GM12891 (cell line): ENCODE measurements at places on chromosomes 16 and 17.

DNA sequence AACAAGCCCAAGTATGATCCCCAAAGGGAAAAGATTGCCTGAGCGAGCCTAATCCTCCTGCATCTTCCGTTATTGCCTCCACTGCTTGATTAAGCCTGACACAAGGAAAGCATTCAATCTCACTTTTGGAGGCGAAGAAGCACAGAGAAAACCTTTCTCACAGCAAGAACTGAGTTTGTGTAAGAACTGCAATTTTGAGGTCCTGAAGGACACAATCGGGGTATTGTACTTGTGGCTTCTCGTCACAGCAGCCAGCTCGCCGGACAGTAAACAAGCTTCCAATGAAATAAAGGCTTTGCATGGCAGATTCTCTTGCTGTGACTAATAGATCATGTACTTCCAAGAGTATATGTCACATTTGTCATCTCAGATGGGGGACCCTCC lies 18.7 kb upstream of the FOXF1 start:
- no peak for DNase-seq

GRCh38 chr16:57724531-57724930 lies 11.0 kb upstream of the KATNB1 start:
- no peak for DNase-seq

- peak; percentile 54 for DNase-seq
Measured at GRCh38 chr16:1772362-1772907, at the start of gene EME2. Gene EME2, plus strand, starts transcription at chr16:1772810. Its CDS starts 418 bp downstream, at chr16:1773228.

DNA sequence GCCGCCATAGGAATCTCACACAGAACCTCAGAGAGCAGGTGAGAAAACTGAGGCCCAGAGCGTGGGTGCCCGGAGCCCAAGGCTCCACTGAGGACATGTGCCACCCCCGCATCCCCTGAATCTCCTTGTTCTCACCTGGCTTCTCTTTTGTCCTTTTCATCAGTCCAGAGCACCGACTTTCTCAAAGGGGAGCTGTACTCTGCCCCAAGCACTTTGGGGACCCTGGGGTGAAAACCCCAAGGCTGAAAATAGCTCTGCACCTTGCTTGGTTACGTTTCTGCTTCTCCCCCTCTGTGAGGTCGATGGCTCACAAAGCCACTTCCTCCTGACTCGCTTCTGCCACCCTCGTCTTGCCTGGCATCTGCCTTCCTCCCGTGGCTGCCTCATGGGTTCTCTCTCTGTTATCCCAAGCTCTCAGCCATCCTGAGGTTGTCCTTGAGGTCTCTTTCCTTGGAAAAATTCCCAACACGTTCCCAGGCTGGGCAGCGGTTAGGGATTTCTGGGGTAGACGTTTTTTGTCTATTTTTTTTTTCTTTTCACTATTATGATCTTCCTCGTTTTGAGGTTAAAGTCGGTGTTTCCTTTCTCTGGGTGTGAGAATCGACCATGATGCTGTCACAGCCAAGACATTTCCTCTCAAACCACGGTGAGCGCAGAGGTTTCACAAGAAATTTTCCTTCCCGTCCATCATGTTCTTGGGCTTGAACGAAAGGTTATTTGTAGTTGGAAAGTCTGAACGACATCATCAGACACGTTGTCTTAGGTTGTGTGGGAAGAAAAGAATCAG lies 37.2 kb downstream of the IRF8 start:
- peak; percentile 69 for DNase-seq

- DNase-seq: no peak
Measured at GRCh38 chr17:77555741-77556291, 402.7 kb upstream of the TNRC6C start.

DNA sequence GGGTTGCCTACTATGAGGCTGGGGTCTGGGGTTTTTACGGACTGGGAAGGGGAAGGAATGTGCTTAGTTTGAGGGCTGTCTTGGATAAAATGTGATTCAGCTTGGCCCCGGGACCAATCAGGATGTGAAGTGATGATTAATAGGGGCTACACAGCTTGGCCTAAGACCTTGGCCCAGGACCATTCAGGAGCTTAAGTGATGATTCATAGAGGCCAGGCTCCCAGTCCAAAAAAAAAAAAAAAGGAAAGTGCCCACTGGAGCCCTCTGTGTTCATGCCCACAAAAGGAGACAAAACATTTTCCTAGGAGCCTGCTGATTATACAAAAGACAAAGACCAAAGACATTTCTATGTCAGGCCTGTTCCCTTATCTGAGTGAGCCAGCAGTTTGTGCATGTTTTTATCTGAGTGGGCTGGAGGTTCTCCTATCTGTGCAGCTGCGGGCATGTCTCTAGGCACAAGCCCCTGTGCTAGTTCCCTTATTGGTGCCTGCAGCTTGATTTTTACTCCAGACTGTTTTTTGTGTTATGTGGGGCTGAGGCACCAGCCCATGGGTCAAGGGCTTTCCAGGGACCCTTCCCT lies 898.2 kb upstream of the GOT2 start:
- DNase-seq: no peak

DNA sequence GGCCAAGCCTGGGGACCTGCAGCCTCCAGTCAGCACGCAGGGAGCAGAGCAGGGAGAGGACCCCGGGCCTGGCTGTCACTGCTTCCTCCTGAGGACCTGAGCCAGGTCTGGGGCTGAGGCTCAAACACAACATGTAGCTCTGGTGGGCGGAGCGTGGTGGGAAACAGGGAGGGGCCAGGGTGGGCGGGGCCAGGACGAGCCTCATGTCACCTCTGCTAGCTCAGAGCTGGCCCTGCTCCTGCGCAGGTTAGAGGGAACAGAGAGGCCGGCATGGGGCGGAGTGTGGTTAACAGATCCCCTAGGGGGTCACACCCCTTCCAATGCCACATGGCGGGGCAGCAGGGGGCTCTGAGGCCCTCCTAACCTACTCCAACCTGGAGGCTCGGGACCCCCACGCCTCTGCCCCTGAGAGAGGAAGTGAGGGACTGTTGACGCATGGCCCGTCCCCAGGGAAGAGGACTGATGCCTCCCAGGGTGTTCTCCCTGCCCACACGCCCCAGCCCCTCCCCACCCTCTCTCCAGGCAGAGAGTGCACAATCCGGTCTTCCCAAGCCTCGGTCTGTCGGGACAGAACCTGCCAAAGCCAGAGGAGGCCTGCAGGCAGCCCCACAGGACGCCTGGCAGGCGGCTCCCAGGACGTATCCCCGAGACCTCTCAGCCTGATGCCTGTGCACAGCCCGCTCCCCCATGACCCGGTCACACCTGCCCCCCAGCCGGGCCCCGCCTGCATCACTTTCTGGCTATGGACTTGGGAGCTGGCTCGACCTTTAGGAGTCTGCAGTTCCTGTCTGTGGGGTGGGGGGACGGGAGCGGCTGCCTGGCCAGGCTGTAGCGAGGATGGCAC lies 15.2 kb downstream of the PIEZO1 start:
- peak; percentile 91 for DNase-seq

- no peak for DNase-seq
Measured at GRCh38 chr17:36717088-36717487, 115.7 kb downstream of the MRM1 start.

- no peak for DNase-seq
Measured at GRCh38 chr17:57226793-57227192, 29.5 kb upstream of the MSI2 start.

- DNase-seq: no peak
Measured at GRCh38 chr17:67491009-67491680, 114.1 kb downstream of the PITPNC1 start.

- DNase-seq: peak; percentile 84
Measured at GRCh38 chr17:29567554-29568330, 759 bp upstream of the TP53I13 start.

DNA sequence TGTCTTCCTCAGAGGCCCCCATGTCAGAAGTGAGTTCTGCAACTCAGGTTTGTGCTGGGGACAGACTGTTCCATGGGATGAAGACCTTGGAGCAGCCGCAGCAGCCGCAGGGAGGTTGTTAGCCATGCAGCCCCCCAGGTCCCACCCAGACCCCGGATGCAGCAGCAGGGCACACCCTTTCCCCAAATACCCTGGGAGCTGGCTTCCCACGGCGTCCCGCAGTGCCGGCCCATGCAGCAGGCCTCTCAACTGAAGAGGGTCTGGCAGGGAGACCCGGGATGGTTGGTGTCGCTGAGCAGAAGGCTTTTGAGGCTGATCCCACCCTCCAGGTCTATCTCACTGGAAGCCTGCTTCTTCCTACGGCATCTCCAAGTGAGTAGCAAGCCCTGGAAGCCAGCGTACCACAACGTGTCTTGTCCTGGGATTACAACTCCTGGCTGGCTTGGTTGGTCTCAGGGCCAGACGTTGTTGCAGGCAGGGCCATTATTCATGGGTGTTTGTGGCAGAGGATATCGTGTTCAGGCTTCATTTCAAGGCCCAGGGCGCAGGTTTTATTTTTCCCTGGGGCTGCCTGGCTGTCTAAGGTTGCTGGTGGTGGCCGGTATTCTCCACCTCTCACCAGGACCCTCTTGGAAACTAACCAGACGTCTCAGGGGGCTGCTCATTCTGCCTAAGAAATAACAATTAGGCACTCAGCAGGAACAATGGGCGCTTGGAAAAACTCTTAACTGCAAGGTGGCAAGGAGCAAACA lies 223.2 kb downstream of the C16orf95 start:
- DNase-seq: no peak

- no peak for DNase-seq
Measured at GRCh38 chr16:90078579-90078895, 1.4 kb upstream of the PRDM7 start.

DNA sequence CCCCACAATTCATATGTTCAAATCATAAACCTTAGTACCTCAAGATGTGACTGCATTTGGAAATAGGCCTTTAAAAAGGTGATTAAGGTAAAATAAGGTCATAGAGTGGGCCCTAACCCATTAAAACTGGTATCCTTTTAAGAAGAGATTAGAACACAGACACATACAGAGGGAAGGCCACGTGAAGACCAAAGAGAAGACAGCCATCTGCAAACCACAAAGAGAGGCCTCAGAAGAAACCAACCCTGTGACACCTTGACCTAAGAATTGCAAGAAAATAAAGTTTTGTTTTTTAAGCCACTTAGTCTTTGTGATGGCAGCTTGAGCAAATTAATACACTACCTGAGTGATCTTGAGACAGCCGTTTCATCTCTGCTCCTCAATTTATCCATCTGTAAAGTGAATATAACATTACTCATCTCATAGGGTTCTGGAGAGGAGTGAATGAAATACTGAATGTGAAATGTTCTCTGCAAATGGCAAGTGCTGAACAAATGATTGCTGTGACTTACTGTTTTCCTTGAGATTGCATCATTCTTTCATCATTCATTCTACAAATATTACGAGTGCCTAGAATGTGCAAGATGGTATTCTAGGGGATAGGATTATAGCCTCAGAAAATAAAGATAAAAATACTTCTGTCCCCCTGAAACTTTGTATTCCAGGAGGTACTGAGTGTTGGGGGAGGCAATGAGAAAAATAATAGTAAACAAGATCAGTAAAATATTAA lies 222.0 kb upstream of the CDH13 start:
- DNase-seq: no peak

GRCh38 chr17:33964344-33964979 lies 290.6 kb upstream of the CCL2 start:
- peak; percentile 50 for DNase-seq

GRCh38 chr16:5882087-5882640 lies 784.6 kb upstream of the EEF2KMT start:
- no peak for DNase-seq

DNA sequence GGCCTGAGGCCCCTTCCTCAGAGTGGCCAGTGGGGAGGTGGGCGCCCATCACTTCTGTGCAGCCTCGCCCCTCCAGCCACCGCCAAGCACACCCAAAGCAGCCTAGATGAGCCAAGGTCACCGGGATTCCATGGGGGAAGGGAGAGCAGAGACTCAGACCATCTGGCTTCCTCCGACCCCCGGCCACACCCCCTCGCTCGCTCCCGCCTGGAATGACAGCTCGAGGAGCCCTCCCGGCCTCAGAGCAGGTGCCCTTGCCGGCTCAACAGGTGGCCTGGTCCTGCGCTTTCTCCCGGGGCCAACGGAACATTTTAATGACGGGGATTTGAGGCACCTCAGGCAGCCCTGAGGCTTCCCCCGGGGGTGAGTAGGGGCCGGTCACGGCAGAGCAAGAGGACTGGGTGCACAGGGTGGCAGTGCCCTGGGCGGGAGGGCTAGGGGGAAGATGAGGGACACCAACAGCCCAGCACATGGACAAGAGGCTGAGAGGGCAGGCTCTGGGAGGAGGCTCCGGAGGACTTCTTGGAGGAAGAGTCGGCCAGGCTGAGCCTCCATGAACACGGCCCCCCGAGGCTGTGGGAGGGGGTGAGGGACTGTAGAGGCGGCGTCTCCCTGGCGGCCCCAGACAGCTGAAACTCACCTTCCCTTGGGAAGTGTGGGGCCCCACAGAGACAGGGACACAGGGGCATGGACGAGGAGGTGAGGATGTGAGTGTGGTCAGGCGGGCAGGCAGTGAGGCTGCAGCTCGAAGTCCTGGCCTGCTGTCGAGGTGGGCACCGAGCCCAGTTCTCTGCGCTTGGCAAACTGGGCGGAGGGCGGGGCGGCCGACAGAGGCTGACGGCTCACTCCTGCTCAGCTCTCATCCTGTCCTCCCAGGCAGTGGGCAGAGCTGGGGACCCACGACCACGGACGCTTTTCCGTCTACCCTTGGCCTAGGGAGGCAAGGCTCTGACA lies 12.5 kb upstream of the C1QTNF8 start:
- DNase-seq: no peak

- DNase-seq: no peak
Measured at GRCh38 chr17:7944326-7944725, 12.3 kb downstream of the CNTROB start.

DNA sequence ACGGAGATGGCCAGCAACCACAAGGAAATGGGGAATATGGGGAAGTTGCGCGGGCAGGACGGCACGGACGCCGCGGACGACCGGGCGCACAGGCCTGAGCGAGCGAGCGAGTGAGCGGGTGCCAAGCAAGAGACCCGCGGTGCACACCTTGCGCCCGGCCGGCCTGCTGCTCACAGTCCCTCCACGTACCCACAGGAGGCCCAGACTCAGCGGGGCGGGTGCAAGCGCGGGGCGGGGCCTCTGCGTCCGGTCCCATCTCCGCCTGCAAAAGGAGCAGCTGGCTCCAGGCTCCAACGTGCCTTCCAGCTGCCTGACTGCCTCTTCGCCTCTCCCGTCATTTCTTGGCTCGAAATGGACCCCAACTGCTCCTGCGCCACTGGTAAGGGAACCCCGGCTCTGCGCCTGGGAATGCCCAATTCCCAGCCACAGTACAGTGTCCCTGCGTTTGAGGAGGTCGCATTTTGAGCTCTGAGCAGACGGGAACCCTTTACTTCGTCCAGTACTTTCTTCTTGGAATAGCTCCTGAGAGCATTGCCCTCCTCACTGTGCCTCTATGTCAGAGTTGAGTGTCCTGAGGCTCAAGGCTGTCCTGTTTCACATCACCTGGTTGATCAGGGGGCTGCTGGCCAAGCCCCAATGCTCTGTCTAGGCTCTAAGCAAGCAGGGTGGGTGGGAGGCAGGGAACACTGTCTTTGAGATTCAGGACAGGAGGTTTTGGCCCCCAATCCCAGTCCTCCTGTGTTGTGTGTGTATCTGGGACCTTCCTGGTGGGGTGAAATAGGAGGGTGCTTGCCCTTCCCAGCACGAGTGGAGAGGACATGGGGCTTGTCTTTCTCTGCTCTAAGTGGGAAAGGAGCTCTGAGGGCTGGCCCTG lies 8.1 kb upstream of the MT1E start:
- no peak for DNase-seq
